NCI-H446 (cell line): ENCODE measurements at places on chromosomes 11 and 22.

DNA sequence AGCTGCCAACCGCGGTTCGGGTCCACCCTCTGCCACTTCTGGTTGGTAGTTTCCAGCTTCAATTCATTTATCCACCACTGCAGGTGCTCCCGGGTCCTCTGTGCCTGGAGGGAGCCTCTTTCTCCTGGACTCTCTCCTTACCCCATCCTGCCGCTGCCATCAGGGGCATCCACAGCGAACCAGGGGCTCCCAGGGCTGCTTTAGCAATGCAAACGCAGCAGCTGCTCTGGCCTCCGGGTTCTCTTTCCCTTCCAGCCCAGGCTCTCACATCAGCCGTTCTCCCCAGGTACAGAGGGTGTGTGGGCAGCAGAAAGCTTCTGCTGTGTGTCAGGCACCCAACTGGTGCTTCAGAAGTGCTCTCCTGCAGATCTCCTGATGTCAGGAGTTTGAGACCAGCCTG lies 27.9 kb downstream of the NFAM1 start:
- DNase-seq: no peak

DNA sequence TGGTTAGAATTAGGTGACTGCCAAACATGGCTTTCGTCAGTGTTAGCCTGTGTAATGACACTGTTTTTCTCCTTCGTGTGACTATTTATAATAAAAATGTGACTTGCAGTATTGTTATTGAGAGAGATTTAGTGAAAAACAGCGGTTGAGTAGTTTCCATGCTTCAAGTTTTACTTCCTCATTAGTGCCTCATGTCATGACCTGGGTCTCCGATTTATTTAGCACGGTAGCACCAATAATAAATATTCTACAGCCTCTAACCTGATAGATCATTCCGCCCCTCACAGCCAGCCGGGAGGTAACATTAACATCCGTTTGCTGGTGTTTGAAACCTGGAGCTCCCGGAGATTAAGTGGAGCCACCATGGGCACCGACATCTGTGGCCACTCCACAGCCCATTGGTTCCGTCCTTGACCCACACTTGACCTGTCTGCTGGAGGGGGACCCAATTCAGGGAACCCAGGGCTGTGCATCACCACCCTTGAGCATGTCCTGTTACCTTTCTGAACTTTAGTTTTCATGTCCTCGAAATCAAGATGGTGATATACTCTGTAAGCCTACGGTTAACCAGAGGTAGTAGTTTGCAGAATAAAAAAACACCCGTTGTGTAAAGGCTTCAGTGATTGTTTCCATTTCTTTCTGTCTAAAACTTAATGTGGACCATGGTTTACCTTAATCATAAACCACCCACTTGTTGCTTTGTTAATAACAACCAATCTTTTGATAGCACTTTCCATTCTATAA lies 104.1 kb downstream of the ATXN10 start:
- no peak for DNase-seq

DNA sequence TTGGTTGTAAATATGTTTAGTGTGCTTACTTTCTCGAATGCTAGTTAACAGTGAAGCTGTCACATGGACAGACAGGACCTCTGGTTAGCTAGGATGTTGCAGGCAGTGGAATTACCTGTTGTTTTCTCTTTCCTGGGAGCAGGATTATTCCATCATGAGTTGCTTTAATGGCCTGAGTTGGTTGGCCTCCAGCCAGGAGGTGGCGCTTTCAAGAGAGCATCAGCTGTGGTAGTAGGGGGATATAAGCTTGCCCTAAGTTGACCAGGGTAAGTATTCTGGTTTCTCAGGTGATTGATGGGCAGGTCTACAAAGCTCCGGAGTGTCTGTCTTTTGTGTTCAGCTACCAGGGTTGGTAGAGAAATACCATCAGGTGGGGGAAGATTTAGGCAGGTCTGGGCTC lies 43.5 kb downstream of the NELL1 start:
- DNase-seq: no peak

- no peak for DNase-seq
Measured at GRCh38 chr11:87466223-87466622, 428.5 kb downstream of the TMEM135 start.

DNA sequence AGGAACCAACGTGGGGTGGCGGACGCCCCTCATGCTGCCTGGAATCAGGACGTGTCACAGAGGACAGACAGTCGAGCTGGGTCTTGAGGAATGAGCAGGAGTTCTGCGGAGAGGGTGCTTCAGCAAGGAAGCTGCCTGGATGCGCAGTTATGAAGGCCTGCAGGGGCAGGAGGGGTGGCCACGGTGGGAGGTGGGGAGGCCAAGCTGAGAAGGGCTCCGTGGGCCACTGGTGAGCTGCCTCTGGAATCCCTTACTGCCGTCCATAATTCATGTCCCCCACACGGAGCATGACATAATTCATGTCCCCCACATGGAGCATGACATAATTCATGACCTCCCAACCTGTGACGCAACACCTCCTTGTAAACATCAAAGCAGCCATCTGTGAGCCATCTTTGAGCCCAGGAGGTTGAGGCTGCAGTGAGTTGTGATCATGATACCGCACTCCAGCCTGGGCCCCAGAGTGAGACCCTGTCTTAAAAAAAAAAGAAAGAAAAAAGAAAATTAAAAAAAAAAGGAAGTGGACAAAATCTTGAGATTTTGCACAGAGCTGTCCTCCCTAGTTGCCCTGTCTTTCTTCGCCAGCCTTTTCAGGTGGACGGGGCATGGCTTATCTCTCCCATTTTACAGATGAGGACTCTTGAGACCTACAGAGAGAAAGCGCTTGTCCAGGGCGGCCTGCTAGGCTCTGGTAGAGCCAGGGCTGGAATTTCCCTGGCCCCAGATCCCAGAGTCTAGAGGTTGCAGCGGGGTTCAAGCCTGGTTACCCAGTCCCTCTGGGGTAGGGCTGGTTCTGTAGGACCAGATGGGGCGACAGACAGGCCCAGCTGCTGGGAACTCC lies 24.3 kb upstream of the PICK1 start:
- no peak for DNase-seq

GRCh38 chr11:10500757-10501684 lies 40.0 kb downstream of the RNF141 start:
- DNase-seq: no peak

- DNase-seq: no peak
Measured at GRCh38 chr11:92826136-92826535, 143.3 kb upstream of the MTNR1B start.

- DNase-seq: no peak
Measured at GRCh38 chr11:19351426-19351825, 110.7 kb upstream of the E2F8 start.

- no peak for DNase-seq
Measured at GRCh38 chr11:13769188-13769587, 100.7 kb downstream of the FAR1 start.

GRCh38 chr22:42611051-42611450 lies 3.6 kb downstream of the POLDIP3 start:
- no peak for DNase-seq

DNA sequence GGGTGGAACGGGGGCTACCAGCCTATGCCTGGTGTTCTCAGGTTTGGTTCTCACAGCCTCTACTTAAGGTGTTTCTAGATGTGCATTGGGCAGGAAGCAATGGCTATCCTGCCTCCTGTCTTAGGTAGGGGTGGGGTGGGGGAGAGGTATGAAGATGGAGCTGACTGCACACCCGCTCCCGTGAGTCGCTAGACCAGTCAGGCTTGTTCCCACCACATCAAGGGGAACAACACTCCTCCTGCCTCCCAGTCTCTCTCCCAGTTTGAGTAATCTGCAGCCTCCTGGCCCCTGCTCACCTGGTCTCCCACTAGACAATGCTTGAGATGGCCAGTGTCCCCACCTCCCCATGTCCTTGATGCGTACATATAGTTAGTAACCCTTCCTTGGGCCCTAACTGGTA lies 79.3 kb upstream of the TENM4 start:
- no peak for DNase-seq

DNA sequence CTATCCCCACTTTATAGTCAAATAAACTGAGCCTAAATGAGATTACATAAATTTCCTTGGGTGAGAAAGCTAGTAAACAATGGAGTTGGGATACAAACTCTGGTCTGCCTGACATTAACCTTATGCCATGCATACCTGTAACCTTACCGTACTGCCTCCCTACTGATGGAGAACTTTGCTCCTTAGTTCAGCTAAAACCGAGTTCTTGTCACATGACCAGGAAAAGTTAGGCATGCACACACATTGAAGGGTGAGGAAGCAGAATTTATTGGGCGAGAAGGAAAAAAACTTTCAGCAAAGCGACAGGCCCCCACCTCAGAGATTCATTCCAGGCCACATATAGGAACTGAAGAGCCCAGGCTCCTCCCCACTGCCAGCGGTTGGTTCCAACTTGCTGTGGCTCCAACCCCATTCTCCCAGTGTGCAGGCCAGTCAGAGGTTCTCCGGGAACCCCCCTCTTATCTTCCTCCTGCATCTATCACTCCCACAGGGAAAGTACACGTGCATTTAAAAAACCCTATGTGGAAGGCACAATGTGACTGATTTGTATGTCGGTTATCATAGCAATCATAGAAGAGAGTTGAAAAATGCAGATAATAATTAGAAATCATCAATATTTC lies 3.2 kb upstream of the PIWIL4 start:
- DNase-seq: no peak

- DNase-seq: no peak
Measured at GRCh38 chr11:126791991-126792390, 208.6 kb downstream of the KIRREL3 start.

- DNase-seq: no peak
Measured at GRCh38 chr22:18118345-18118915, 7.8 kb downstream of the TUBA8 start.

DNA sequence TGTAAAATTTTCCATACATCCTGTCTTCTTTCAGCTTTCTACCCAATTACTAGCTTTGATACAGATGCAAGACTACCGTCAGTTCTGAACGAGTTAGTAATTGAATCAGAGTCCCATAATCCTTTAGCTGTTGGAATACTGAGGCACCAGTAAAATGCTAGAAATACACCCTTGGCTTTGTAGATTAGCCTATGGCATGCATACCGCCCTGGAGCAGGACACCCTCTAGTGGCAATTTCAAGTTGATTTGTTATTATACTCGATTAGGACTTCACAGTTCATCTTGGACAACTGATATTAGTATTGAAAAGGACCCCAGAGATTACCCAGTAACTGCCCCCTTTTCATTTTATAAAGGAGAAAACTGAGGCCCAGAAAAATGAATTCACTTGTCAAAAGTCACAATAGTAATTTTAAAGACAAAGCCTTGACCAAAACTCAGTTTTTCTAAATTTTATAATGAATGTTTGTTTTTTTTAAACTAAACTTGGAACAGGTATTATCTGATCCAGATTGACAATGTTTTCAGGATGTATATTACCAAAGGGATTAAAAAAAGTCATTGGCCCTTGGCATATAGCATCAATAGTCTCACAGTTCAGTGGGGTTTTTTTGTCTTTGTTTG lies 72.6 kb downstream of the HIPK3 start:
- DNase-seq: peak; percentile 72

DNA sequence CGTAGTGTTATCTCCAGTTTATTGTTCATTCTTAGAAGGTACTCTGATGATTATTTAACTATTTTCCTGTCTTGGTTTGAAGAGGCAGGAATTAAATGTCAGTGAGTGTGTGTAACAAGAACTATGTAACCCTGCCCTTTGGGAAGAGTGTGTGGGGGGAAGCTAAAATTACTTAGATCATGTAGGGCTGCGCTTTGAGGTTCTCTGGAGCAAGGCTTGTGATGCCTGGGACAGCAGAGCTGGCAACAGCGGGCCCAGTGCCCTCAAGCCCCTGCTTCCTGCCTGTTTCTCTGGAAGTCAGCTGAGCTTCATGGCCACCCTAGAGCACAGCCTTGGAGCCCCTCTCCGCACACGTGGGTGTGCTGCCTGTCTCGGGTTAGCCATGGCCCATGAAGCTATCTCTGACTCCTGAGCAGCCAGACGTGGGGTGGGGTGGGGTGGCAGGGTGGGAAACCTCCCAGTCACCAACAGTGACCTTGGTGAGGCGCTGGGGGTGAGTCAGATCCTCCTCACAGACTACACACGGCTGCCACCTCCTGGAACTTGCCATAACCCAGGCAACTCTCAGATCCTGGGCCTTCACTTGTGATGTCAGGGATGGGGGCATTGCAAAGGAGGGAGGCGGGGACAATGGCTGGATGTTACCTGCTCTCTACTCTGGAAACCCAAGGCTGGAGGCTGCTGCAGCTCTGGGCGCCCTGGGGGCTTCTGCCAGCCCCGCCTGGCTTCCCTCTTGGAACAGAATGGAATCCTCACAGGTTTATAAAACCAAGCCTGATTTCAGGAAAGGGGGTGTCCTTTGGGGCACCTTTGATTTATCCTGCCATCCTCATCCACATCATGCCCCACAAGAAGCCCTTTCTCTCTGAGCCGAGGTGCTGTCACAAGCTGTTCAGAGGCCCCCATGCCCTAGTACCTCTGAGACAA lies 88.6 kb downstream of the SNX19 start:
- peak; percentile 10 for DNase-seq

GRCh38 chr11:12556788-12557384 lies 117.3 kb upstream of the TEAD1 start:
- peak; percentile 83 for DNase-seq

DNA sequence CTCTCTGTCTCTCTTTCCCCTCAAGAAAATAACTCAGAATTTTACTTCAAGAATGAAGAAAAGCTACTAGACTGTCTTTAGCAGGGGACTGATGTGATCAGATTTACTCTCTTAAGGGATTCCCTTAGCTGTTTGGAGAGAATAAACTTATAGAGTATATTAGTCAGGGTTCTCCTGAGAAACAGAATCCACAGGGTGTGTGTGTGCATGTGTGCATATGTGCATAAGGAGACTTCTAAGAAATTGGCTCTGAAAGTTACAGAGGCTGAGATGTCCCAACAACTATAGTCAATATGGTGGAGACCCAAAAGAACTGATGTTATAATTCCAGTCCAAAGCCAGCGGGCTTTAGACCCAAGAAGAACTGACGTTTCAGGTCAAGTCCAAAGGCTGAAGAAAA lies 43.1 kb upstream of the ARL14EP start:
- DNase-seq: no peak

DNA sequence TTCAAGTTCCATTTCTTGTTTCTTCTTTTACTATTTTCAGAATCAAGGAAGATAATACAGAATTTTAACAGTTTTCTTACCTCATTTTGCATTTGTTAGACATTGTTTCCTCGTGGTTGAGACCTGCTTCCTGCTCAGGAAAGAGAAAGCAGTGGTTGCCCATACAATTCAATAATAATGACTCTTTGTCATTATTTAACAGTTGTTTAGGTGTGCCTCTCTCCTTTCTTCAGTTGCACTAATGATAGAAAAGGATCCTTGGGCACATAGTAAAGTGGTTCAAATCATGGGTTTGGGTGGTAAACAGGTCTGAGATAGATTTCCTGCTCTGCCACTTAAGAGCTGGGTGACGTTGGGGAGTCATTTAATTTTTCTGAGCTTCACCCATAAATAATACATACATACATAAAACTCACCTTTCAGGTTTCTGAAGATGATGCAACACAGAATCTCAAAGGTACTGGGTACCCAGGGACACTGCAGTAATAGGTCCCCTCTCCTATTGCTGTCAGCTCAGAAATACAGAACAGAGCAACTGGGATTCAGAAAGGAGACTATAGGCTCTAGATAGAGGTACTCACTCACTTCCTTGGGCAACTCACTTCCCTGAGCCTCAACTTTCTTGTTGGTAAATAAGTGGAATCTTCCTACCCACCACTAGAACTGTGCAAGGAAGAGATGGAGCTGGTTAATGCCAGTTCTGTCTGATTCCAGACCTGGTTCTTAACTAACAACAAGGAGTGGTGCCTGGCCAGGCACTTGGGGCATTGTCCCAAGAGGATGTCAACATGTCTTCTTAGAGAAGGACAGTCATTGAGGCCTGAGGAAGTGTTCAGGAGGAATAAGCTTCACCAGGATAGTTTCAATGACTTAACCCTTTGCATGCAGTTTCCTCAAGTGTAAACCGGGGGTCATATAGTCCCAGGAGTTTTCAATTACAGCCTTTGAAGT lies 34.9 kb downstream of the CD44 start:
- DNase-seq: no peak
